CD4-positive, CD25-positive, alpha-beta regulatory T cell (primary cell): ENCODE measurements at places on chromosomes 2 and 18. TPM values are rescaled to one million over a fixed set of nuclear protein-coding genes. Genes with fewer than 3 reads are reported as not detected.

DNA sequence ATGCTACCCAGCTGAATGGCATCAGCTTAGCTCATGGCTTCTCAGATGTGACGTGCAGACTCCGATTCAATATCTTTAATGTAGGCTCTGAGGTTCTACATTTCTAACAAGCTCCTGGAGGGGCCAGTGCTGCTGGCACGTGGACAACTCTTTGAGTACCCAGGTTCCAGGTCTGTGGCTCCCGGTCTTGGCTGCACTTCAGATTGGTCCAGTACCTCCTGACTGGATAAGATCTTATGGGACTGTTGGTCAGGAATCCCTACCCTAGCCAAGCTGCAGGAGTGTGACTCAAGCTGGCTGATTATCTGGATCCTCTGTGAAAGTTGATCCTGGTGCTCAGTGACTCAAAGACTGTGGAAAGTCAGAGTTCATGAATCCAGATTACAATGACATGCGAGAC, 222.1 kb downstream of the ANKRD30B start:
- H3K27me3 ChIP-seq = no peaks in the 10 kb centered on the region
- H3K4me3 ChIP-seq = no peak overlapping the region
- H3K36me3 ChIP-seq = no peaks in the 10 kb centered on the region
- H3K4me1 ChIP-seq = no peaks in the 10 kb centered on the region
- DNase-seq = no peak

DNA sequence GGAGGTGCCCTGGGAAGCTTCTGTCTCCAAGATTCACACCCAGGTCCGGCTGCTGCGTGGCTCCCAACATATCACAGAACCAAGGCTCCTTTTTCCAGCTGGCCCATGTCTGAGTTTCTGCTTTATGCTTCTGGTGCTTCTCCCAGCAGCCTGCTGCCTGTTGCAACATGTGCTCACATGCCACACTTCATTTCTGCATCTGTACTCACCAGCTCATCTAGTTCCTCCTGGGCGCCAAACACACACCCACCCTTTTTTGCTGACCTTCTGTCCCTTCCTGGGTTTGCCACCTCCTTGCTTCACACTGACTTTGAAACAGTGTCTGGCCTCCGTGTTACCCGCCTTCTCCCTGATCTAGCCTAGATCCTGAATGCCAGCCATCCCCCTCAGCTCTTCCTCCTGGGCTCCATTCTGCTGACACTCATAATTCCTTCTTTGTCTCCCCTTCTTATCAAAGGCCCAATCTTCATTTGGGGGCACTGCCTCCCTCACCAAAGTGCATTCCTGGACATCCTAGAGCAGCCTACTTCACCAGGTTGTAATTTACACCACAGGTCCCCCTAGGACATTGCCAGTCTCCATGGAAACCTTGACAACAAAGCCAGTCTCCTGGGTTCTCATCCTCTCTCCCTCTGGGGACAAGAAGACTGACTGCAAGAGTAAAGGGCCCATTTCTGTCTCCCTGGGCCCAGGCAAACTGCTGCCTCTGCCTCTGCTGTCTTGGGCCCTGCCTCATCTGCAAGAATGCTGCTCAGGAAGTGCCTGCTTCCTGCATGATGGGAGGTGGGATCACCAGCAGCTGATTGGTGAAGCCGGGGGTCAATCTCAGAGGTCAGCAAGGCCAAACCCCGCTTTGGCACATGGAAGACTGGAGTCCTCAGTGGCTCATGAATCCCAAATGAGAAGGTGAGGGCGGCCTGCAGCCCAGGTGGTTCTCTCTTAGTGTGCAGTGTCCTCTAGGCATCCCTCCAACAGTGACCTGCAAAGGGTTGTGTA, 13.9 kb upstream of the PROM2 start:
- no peak overlapping the region for H3K27ac ChIP-seq
- no peaks in the 10 kb centered on the region for H3K27me3 ChIP-seq
- no peaks in the 10 kb centered on the region for H3K36me3 ChIP-seq
- no peaks in the 10 kb centered on the region for H3K4me1 ChIP-seq

- peaks cover 82% of the 10 kb centered on the region for H3K36me3 ChIP-seq
- no peak for DNase-seq
- H3K27ac ChIP-seq = no peak overlapping the region
- H3K4me3 ChIP-seq = no peak overlapping the region
- no peaks in the 10 kb centered on the region for H3K27me3 ChIP-seq
- peaks cover 17% of the 10 kb centered on the region for H3K4me1 ChIP-seq
Observed at GRCh38 chr2:20314562-20315501, 35.8 kb downstream of the PUM2 start.

DNA sequence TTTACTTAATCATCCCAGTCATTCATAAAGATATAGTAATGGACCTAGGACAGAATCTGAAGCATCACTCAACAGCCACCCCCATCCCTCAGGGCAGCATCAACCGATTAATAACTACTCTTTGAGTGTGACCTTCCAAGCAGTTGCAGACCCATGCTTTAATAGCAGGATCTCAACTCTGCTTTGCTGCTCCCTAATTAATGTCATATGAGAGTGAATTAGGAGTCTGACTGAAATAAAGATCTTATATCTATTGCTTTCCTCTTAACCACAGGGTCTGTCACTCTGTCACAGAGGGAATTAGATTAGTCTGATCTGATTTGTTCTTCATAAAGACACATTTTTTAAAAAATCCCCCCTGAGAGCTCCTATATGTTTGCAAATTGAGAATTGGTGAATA, 46.1 kb upstream of the LRP1B start:
- H3K4me1 ChIP-seq = no peaks in the 10 kb centered on the region
- no peak overlapping the region for H3K4me3 ChIP-seq
- H3K36me3 ChIP-seq = no peaks in the 10 kb centered on the region

DNA sequence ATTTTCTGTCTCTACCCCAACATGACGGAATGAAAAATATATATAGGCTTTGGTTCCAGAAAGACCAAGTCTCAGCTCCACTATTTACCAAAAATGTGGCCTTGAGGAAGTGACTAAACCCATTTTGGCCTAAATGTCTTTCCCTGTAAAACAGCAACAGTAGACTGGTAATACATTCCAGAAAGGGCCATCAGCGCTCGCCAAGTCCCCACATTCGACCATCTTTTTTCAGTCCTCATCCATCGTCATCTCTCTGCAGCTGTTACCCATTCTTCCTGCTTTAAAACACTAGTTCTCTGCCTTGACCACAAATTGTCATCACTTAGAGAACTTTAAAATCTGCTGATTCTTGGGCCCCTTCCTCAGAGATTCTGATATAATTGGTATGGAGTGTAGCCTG, 183.8 kb upstream of the CTAGE1 start:
- H3K4me3 ChIP-seq = no peak overlapping the region
- no peaks in the 10 kb centered on the region for H3K27me3 ChIP-seq
- H3K27ac ChIP-seq = no peak overlapping the region
- DNase-seq = no peak

DNA sequence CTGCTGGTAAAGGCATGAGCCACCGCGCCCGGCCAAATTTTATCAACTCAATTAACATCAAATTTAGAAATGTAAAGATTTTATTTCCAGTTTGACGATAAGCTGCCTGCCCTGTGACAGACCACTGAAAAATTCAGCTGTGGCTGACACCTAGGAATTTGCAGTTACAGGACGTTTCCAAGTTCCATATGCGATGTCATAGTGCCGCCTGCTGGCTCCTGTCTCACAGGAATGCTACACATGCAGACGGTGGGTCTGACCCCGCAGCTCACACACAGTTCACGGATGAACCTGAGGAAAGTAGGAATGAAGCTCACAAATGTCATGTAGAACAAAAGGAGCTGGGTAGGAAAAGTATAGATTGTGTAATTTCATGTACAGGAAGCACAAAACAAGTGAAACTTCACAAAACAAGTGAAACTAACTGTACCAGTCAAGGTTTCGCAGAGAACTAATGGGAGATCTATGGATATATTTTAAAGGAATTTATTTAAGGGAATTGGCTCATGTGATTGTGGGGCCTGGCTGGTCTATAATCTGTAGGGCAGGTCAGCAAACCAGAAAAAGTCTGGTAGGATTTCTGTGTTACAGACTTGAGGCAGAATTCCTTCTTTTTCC, 13.2 kb upstream of the SEH1L start:
- no peaks in the 10 kb centered on the region for H3K27me3 ChIP-seq
- peaks cover 3% of the 10 kb centered on the region for H3K4me1 ChIP-seq
- H3K36me3 ChIP-seq = no peaks in the 10 kb centered on the region
- H3K27ac ChIP-seq = no peak overlapping the region
- DNase-seq = peak; percentile 71

GRCh38 chr2:120343433-120344105, 2.4 kb upstream of the INHBB start:
- peaks cover 14% of the 10 kb centered on the region for H3K27me3 ChIP-seq
- no peak overlapping the region for H3K27ac ChIP-seq
- peaks cover 26% of the 10 kb centered on the region for H3K4me1 ChIP-seq
- DNase-seq = peak; percentile 8
- H3K36me3 ChIP-seq = no peaks in the 10 kb centered on the region

- H3K4me3 ChIP-seq = no peak overlapping the region
- H3K27me3 ChIP-seq = no peaks in the 10 kb centered on the region
- peak; percentile 29 for DNase-seq
- peaks cover 2% of the 10 kb centered on the region for H3K36me3 ChIP-seq
- no peak overlapping the region for H3K27ac ChIP-seq
- H3K4me1 ChIP-seq = peaks cover 9% of the 10 kb centered on the region
Observed at GRCh38 chr2:174233771-174234275, 14.5 kb downstream of the OLA1 start.

- no peak for DNase-seq
- no peaks in the 10 kb centered on the region for H3K27me3 ChIP-seq
- H3K27ac ChIP-seq = peak overlapping the region; percentile 82
- peaks cover 24% of the 10 kb centered on the region for H3K36me3 ChIP-seq
Observed at GRCh38 chr2:189673661-189674373, 653 bp upstream of the ANKAR start.

DNA sequence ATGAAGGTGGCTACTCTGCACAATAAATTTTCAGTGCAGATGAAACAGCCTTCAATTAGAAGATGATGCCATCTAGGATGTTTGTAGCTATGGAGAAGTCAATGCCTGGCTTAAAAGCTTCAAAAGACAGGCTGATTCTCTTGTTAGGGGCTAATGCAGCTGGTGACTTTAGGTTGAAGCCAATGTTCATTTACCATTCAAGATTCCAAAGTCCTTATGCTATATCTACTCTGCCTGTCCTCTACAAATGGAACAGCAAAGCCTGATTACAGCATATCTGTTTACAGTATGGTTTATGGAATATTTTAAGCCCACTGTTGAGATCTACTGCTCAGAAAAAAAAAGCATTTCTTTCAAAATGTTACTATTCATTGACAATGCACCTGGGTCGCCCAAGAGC, 15.8 kb downstream of the TGFA start:
- H3K4me3 ChIP-seq = no peak overlapping the region
- H3K27me3 ChIP-seq = peaks cover 13% of the 10 kb centered on the region
- DNase-seq = no peak
- H3K27ac ChIP-seq = no peak overlapping the region
- no peaks in the 10 kb centered on the region for H3K36me3 ChIP-seq

DNA sequence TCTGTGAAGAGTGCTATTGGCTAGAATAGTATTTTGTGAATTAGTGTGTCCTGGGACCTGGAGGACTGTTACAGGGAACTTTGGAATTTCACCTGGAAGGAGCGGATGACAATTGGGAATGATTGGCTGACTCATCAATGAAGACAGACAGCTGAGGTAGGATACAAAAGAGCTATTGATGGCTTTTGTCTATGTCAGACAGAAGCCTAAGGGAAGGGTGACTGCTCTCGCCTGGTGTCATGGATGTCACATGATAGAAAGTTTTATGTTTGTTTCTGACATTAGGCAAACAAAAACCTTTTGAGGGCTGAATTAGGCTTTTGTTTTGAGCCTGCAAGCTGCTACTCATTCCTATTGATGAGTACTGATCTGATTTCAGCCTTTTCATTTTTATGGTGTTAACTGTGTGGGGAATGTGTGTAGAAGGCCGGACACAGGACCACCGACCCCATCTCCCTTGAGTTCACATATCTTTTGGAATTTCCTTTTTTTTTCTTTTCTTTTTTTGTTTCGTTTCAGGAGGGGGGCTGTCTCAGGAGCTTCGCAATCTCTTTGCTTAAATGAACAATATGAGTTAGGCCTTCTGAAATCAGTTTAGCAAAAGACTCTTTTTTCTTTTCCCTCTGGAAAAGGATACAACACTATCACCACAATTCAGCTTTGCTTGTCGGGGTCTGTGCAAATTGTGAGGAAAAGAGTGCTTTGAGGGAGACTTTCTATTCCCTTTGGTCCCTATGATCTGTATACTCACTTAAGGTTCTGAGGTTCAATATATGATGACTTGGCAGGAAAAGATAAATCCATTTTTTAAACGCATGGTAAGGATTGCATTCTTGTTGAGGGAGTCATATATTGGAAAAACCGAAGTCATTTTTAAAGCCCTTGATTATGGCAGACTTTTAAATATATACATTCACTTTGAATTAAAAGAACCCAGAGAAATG, 207.9 kb upstream of the FIGN start:
- no peak overlapping the region for H3K4me3 ChIP-seq
- no peaks in the 10 kb centered on the region for H3K27me3 ChIP-seq
- DNase-seq = no peak
- no peaks in the 10 kb centered on the region for H3K36me3 ChIP-seq
- H3K27ac ChIP-seq = no peak overlapping the region
- H3K4me1 ChIP-seq = no peaks in the 10 kb centered on the region

DNA sequence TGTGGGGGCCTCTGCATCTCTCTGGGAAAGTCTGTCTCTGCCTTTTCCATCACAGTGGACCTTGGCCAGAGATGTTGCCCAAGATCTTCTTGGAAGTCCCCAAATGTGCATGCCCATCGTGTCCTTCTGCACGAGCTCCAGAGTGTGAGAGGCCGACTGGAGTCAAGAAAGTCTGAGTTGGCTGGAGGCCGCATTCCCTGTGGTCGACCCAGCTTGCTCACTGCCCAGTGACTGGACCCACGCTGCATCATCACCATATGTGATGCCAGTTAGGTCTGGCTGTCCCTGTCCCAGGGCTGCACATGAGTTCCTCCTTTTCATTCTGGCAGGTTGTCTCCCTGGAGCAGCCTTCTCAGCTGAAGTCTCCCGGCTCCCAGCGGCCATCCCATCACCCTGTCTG, 93.8 kb downstream of the ARL4C start:
- no peaks in the 10 kb centered on the region for H3K27me3 ChIP-seq
- H3K4me3 ChIP-seq = no peak overlapping the region
- no peak overlapping the region for H3K27ac ChIP-seq
- H3K4me1 ChIP-seq = peaks cover 6% of the 10 kb centered on the region
- no peak for DNase-seq

DNA sequence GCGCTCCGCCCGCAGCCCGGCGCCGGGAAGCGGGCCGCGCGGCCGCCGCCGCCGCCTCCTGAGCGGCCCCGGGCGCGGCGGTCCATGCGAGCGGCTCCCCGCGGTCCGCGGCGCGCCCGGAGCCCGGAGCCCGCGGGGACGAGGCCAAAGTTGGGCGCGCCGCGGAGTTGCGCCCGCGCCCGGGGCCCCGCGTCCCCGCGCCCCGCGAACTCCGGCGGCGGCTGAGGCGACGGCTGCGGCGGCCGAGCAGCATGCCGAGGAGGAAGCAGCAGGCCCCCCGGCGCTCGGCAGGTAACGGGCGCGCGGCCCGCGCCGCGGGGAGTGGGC, 992 bp downstream of the TSHZ1 start:
- no peaks in the 10 kb centered on the region for H3K27me3 ChIP-seq
- H3K4me3 ChIP-seq = no peak overlapping the region
- no peak for DNase-seq

- H3K4me3 ChIP-seq = no peak overlapping the region
- no peaks in the 10 kb centered on the region for H3K4me1 ChIP-seq
- no peaks in the 10 kb centered on the region for H3K27me3 ChIP-seq
- H3K27ac ChIP-seq = no peak overlapping the region
Observed at GRCh38 chr2:43941359-43941758, 54.4 kb downstream of the LRPPRC start.

The LYG2 gene
- total RNA-seq = not detected

The SLC9A4 gene
- not detected for total RNA-seq

The TMEM37 gene
- total RNA-seq = not detected

The GREB1L gene
- not detected for total RNA-seq

The CCDC74B gene
- total RNA-seq = not detected

The SERPINB12 gene
- not detected for total RNA-seq

The RAPH1 gene
- total RNA-seq = 2.5 TPM

The TNFAIP6 gene
- total RNA-seq = not detected

The LIPG gene
- total RNA-seq = not detected

The FEV gene
- not detected for total RNA-seq

The CD8B gene
- 0.62 TPM for total RNA-seq
